CD4-positive, alpha-beta T cell treated with Interferon alpha-2 for 1 hour (primary cell): ENCODE measurements at places on chromosomes 13 and 19.

GRCh38 chr19:13020002-13020414 lies 24.7 kb downstream of the NFIX start:
- no peak for DNase-seq

- peak; percentile 96 for DNase-seq
Observed at GRCh38 chr13:110705826-110706569, at the start of gene CARS2. Gene CARS2, minus strand, starts transcription at chr13:110706116. Its CDS starts 23 bp downstream, at chr13:110706093.

- DNase-seq: no peak
Observed at GRCh38 chr19:29074579-29074978, 138.4 kb downstream of the UQCRFS1 start.

DNA sequence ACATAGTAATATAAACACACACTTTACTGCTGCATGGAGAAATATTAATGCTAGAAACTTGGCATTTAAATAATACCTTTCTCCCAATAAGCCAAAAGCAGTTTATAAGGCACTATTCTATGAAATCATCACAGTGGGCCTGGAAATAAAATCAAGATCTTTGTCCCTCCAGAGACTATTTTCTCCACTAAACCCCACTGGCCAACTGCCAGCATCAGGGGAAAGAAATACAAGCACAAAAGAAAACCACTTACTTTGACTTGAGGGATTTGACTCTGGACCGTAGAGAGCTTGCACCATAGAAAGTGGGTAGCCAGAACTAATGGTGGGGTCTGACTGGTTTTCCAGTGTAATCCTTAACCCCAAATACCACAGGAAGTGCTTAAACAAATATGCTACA lies 71.9 kb downstream of the DCLK1 start:
- no peak for DNase-seq

- peak; percentile 32 for DNase-seq
Observed at GRCh38 chr19:50817941-50818858, 5.4 kb downstream of the KLK1 start.

- no peak for DNase-seq
Observed at GRCh38 chr13:51912091-51912490, 50.3 kb downstream of the CCDC70 start.

DNA sequence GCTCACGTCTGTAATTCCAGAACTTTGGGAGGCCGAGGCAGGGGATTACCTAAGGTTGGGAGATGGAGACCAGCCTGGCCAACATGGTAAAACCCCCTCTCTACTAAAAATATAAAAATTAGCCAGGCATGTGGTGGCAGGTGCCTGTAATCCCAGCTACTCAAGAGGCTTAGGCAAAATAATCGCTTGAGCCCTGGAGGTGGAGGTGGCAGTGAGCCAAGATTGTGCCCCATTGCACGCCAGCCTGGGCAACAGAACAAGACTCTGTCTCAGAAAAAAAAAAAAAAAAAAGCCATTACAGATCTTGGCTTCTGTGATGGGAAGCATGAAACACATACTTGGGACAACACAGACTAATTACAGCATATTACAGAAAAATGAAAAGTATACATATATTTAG lies 1404.5 kb upstream of the SPRY2 start:
- no peak for DNase-seq

DNA sequence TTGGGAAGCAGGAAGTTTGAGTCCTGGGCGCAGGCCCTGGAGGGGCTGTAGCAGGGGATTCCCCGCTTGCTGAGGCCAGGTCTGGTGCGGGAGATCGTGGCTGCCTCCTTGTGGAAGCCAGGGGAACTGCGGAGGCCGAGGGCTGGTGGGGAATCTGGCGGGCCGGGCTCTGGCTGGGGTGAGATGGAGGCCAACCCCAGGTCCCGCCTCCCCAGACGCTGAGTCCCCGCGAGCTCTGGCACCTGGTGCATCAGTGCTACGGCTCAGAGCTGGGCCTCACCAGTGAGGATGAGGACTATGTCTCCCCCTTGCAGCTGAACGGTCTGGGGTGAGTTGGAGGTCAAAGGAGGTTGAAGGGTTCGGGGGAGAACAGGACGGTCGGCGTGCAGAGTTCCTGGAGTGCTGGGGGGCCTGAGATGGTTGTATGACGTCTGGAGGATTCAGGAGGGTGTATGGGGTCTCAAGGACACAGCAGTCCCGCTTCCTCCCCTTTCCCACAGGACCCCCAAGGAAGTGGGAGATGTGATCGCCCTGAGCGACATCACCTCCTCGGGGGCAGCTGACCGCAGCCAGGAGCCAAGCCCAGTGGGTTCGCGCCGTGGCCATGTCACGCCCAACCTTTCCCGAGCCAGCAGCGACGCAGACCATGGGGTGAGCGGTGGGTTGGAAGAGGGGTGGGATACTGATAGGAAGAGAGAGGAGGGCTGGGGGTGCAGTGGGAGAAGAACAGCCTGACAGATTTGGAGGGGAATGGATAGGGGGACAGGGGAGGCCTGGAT lies 13.1 kb downstream of the GRAMD1A start:
- DNase-seq: peak; percentile 79

DNA sequence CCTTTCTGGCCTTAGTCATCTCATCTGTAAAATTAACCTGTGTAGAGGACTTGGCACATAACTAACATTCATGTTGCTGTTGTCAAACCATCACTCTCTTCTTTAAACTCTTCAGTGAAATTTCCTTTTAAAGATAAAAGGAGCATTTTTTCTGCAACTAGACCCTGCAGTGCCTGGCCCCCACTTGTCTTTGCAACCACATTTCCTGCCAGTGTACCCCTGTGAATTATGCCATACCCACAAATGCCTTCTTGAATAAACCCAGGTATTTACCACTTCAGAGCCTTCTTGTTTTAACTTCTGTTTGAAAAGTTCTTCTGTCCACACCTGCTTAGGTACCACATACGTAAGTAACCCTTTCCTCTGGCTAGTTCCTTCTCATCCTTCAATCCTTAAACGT lies 118.8 kb downstream of the CDK8 start:
- peak; percentile 4 for DNase-seq

GRCh38 chr19:18298601-18299000 lies 17.2 kb upstream of the JUND start:
- no peak for DNase-seq

- no peak for DNase-seq
Observed at GRCh38 chr13:112997188-112998130, 28.4 kb downstream of the MCF2L start.

- no peak for DNase-seq
Observed at GRCh38 chr13:101415358-101416174, 742 bp downstream of the NALCN start.

GRCh38 chr19:3738477-3739220 lies 22.8 kb downstream of the APBA3 start:
- DNase-seq: no peak

DNA sequence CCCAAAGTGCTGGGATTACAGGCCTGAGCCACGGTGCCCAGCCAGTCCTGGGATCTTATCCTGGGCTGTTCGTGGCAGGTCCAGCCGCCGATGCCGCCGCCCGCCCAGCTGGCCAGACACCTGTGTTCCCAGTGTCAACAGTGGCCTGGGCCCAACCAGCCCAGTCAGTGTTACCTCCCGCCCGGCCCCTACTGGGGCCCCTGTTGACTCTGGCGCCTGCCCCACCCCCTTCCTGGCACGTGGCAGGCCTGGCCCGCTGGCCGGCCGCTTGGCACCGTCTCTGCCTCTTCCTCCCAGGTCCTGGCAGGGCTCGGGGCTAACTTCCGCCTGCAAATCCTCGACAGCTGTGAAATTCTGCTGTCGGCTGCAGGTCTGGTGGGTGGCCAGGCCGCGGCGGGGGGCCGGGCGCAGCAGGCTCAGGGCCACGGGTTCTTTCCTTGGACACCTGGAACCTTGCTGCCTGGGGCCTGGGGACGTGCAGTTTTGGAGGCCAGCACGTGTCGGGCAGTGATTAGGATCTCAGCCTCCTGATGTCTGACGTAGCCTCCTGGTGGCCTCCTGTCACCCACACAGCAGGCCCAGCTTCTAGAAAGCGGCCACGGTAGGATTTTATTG lies 9.1 kb downstream of the ARID3A start:
- DNase-seq: no peak

GRCh38 chr13:101003566-101003965 lies 329.0 kb upstream of the TMTC4 start:
- no peak for DNase-seq

DNA sequence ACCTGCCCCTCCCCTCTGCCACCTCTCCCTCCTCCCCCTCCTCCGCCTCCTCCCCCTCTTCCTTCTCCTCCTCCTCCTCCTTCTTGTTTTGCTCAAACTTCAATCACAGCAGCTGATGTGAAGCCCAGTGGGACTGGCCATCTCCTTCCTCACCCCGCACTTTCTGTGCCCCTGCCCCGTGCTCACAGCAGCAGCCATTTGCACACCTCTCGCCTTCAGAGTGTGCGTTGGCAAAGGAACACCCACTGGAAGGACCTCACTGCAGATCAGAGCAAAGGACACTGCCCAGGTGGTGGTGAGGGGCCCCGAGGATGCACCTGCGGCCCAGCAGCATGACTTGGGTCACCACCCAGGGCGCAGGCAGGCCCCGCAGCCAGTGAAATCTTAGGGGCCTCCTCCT lies 98.8 kb downstream of the SOX1 start:
- no peak for DNase-seq

GRCh38 chr13:37109051-37109678 lies 3.7 kb upstream of the CSNK1A1L start:
- no peak for DNase-seq

DNA sequence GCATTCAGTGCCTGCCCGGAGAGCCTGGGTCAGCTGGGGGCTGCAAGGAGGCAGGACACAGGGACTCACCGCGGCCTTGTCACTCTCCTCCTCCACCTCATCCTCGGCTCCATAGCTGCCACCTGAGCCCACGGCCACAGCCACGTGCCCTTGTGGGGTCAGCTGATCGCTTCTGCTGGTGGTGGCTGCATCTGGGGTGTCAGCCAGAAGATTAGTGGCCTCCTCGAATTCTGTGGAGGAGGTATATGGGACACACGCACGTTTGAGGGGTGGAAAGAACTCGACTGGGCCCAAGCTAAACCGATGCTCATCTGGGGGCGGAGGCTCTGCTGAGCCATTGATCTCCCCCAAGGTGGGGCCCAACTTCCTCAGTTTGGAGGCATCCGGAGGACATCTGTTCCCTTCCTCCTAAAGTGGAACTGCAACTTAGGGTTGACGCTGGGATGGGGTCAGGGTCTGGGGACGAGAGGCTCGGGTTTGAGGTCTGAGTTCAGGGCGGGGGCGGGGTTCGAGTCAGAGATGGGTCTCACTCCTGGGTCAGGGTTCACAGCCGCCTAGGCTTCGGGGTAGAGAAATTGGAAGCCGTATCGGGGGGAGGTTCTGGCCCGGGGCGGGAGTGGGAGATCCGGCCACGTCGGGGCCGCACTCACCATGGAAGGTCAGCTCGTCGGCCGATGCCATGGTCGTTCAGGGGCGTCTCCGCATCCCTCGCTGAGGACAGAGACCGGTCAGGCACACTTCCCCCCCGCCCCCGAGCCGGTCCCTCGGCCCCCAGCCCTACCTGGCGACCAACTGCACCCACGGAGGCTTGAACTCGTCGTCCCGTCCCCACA lies 493 bp downstream of the YIPF2 start:
- peak; percentile 13 for DNase-seq

DNA sequence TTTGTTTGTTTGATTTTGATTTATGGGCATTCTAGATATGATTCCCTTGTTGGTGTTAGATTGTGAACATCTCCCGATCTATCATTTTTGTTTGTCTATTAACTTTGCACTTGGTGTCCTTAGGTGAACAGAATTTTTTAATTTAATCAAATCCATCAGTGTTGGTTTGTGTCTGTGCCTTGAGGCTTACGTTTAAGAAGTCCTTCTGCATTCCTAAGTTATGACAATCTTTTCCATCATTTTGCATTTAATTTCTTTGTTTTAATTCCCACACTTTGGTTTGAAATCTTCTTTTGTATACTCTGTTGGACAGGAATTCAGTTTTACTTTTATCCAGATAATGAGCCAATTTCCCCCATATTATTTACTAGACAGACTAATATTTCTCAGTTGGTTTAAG lies 421.7 kb downstream of the HS6ST3 start:
- no peak for DNase-seq

GRCh38 chr19:45782162-45782691 lies at the start of gene DMPK:
Gene DMPK, minus strand, starts transcription at chr19:45782490. Its CDS starts 138 bp downstream, at chr19:45782352.
- DNase-seq: no peak

DNA sequence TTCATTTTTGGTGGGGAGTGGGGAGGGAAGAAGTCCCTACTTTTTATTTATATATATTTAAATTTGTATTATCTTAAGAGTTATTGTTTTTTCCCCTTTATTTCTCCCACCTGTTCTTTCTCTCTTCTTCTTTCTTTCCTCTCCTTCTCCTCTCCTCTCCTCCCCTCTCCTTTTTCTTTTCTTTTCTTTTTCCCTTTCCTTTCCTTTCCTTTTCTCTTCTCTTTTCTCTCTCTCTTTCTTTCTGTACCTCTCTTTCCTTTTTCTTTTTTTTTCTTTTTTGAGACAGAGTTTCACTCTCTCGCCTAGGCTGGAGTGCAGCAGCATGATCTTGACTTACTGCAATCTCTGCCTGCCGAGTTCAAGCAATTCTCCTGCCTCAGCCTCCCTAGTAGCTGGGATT lies 1.9 kb downstream of the BCKDHA start:
- DNase-seq: no peak

GRCh38 chr19:50203281-50204080 lies at the start of gene MYH14:
Gene MYH14, plus strand, starts transcription at chr19:50203622. Its CDS starts 6,744 bp downstream, at chr19:50210366.
- DNase-seq: no peak

- no peak for DNase-seq
Observed at GRCh38 chr13:35961002-35961401, 170.2 kb downstream of the DCLK1 start.

GRCh38 chr13:77729502-77730221 lies 32.2 kb downstream of the SLAIN1 start:
- DNase-seq: peak; percentile 42

DNA sequence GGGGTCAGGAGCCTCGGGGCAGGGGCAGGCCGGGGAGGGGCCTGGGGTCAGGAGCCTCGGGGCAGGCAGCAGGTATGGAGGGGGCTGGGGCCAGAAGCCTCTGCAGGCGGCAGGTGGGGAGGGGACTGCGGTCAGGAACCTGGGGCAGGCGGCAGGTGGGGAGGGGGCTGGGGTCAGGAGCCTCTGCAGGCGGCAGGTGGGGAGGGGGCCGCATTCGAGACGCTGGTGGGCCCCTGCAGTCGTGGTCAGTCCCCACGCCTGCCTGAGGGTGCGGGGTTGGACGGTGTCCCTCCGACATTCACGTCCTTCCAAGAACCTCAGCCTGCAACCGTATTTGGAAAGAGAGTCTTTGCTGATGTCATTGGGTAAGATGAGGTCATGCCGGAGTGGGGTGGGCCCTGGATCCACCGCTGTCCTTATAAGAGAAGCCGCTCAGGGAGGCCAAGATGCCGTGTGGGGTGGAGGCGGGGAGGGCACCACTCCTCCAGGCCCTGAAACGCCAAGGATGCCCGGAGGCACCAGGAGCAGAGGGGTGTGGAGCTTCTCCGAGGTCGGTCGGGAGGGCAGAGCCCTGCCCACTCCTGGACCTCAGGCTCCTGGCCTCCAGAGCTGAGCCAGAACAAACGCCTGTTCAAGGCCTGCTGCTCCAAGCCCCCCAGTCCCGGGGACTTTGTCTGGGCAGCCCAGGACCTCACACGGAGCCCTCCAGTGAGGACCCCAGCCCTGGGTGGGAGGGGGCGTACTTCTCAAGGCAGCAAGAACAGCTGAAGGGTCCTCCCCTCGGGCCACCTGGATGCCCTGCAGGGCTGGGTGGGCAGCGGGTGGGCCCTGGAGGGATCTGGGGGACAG lies 30.1 kb downstream of the PIP5K1C start:
- no peak for DNase-seq
